ENCODE measurements at places on chromosomes 7 and 10.
A peak's percentile ranks its signal among the peaks of the same experiment; 100 is the strongest.

DNA sequence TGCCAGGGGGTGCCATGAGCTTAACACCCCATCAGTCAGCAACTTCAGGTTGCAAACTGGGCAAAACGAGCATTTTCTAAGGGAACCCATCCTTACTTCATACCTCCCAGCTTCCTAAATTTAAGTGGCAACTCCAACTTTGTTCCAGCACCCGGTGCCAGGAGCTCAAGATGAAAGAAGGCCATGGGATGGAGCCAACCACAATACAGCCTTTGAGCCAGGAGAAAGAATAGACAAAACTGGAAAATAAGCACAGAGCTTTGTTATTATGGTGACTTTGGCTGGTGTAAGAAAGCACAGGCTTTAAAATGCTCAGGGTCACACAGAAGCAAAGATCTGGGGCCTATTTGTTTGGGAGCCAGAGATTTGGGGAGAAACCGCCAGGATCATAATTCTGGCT lies 388.7 kb upstream of the MGMT start:
- no peak for DNase-seq

DNA sequence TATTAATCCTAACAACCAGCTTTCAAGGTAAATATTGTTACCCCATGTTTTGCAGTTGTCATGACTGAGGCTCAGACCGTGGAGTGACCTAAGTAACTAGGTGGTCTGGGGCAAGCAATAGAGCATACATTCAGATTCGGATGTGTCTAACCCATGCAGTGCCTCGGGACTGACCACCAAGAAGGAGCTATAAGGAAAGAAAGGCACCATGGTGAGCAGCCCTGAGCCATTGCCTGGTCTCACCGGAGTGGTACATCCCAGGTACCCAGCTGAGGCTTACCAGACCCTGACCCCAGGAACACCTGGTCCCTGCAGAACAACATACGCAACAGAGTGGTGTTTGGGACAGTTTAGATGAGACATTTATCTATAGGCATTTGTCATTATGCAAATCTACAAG lies 175.5 kb upstream of the ZMIZ1 start:
- no peak for DNase-seq

GRCh38 chr10:121310151-121310711 lies 288.0 kb downstream of the FGFR2 start:
- DNase-seq, result no peak

DNA sequence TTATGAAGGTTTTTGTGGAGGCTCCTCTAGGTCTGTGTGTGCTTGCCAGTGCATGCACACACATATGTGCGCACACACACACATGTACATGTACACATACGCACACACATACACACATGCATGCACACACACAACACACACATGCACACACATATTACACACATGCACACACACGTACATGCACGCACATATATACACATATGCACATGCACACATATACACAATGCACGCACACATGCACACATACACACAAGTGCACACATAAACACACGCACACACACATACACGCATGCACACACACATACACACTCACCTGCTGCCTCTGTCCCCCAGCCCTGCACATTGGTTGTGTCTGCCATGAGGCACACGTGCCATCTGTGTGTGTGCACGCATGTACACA lies 66.3 kb downstream of the NEURL1 start:
- no peak for DNase-seq

DNA sequence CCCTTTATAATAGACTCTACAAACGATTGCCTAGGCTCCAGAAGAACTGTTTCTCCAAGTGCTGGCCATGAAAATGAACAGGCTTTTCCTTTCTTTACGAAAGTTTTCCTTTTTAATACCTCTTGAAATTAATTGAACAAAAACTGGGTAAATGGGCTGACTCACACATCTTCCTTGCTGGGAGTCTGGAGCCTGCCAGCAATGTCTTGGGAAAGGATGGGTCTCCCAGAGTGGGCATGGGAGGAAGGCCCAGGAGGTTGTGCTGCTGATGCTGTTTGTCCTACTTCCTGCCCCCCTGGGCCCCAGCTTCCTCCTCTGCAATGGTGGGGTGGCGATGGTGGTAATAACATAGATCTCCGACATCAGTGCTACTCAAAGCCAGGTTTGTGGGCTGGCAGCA lies 174.1 kb downstream of the RPS24 start:
- DNase-seq, result no peak

- no peak for DNase-seq
Measured at GRCh38 chr7:2734084-2734686, 46.2 kb downstream of the AMZ1 start.

DNA sequence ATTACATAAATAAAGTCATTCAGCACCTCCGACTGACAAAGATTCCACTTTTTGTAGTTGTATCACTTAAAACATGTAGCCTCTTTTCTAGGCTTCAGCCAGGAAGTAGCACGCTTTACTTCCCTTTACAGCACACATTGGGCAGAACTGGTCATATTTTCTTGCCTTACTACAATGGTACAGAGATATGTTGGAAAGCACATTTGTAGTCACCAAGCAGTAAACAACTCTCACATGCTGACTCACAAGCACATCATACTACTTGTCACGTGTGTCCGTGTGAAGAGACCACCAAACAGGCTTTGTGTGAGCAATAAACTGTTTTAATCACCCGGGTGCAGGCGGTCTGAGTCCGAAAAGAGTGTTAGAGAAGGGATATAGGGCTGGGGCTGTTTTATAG lies 1071.8 kb downstream of the DNAJB9 start:
- DNase-seq, result no peak

DNA sequence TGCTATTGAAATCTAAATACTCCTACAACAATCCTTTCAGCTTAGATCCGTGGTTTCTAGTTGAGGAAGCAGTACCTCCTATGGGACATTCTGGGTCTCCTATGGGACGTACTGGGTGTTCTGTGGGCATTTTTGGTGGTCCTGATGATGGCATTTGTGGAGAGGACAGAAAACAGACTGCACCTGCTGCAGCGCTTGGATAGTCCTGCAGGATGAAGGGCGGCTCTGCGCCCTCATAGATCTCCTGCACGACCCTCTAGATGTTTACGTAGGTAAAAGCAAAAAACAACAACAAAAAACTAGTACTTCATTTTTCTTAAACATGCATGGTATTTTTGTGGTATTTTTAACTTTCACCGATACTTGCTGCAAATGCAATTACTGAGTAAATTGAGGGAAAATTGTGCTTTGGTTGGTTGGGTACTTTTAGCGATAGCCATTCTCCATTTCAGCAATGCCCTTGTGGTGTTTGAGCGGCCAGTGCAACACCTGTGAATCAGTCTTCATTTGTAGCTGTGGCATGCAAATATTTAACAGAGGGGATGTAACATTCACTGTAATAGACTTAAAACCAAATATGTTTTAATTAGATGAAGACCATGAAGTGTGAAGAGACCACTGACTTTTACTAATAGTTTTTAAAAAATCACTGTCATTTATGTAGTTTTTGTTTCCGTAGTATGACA lies 461.2 kb downstream of the SDK1 start:
- no peak for DNase-seq

DNA sequence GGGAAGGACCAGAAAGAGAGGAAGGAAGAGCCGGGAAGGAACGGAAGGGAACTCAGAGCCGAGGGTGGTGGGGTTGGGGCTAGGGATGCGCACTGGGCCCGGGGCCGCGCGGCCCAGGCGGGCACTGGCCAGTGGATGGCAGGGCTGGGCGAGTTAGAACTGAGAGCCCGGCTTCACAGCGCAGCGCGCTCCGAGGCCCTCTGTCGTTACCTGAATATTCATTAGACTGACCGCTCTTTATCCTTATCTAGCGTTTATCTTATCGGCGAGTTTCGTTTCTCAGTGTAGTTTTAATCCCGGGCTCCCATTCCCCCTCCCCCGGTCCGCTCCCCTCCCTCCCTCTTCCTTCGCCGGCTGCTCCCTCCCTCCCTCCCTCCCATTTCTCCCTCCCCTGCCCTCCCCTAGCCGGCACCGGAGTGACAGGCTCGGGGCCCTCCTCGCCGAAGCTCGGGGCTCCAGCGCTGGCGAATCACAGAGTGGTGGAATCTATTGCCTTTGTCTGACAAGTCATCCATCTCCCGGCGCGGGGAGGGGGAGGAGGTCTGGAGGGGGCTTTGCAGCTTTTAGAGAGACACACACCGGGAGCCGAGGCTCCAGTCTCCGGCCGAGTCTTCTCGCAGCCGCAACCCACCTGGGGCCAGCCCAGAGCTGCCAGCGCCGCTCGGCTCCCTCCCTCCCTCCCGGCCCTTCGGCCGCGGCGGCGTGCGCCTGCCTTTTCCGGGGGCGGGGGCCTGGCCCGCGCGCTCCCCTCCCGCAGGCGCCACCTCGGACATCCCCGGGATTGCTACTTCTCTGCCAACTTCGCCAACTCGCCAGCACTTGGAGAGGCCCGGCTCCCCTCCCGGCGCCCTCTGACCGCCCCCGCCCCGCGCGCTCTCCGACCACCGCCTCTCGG lies at the start of gene PAX2:
Gene PAX2, plus strand, starts transcription at position 596 of the 895 bp plus-strand sequence. CDS start 679 bp downstream, outside the sequence.
- no peak for DNase-seq

DNA sequence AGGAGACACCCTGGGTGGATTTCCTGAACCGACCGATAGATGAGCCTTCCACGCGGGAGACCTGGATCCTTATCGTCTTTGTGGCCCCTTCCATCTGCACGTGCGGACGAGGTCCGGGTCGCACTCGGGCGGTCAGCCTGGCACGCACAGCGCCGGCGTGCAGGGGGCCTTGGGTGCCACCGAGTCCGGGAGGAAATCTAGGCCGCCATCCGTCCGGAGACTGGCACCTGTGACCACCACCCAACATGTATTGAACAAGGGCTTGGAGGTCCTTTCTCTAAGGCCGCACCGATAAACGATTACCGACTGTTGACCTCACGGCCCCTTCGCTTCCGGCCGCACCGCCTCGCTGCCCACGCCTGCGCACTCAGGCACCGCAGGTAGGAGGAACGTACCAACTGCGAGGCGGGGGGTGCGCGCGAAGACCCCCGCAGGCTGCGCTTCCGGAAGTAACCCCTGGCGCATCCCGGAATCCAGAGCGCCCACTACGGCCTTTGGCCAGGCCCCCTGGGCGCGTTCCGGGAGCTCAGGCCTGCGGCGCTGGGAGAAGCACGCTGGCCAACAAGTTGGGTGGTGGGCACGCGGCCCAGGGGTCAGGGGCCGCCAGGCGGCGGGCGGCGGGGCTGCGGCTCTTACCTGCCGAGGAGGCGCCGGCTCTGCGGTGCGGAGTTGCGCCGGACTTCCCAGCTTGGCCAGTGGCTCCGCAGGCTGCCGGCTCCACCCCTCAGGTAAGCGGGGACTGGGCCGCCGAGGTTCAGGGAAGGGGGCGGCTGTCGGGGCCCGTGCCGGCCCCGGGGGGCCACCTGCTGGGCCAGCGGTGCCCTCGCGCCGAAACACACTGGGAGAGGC lies at the start of the genes ACTR3C and LRRC61:
Gene ACTR3C, minus strand, starts transcription at position 713 of the 849 bp plus-strand sequence. CDS start 28,249 bp downstream, outside the sequence.
Gene LRRC61, plus strand, starts transcription at position 523 of the 849 bp plus-strand sequence. CDS start 13,507 bp downstream, outside the sequence.
- peak; percentile 74 for DNase-seq

Data from RPMI8226 (cell line).